ENCODE measurements at places on chromosomes 2 and 18. TPM values are rescaled to one million over a fixed set of nuclear protein-coding genes. Genes with fewer than 3 reads are reported as not detected.

GRCh38 chr2:41963661-41964525 lies 83.9 kb upstream of the PKDCC start:
- peak; percentile 91 for DNase-seq

DOK6 gene
- 2.6 TPM for total RNA-seq

DNA sequence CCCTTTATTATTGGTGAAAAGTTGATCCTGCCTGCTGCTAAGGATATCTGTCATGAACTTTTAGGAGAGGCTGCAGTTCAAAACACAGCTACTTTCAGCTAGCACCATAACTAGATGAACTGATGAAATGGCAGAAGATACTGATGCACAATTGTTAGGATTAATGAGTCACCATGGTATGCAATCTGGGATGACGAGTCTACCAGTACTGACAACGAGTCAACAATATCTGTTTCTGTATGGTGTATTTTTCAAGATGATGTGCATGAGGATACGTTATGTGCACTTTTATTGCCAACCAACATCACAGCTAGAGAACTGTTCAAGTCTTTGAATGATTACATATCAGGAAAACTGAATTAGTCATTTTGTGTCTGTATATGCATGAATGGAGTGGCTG lies 68.7 kb downstream of the NETO1 start:
- no peak for DNase-seq

CYP27A1 gene
- total RNA-seq, result 16.1 TPM
